GM12892 (cell line): ENCODE measurements at places on chromosomes 3 and 15.

DNA sequence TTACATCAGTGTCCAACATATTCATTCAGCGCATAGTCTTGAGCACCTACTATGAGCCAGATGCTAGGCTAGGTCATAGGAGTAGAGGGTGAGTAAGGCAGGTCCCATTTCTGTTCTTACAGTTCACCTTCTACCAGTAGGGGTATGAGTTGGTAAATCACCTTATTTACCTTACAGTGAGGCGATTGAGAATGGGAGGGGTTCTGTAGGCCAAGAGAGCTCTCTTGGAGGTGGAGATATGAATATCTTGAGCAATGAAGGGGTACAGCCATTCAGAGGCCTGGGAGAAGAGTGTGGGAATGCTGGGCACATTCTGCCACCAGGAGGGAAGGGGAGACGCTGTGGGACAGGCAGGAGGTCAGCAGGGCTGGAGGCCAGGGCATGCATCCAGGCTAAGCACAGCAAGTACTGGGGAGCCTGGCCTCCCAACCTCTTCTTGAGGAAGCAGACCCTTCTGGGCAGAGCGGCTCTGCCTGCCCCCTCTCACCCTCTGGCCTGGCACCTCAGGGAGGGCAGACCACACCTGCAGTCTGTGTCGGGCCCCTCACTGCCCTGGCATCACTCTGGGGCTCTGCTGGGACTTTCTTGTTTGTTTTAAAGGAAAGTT, 123.4 kb downstream of the EEFSEC start:
- no peak for DNase-seq

DNA sequence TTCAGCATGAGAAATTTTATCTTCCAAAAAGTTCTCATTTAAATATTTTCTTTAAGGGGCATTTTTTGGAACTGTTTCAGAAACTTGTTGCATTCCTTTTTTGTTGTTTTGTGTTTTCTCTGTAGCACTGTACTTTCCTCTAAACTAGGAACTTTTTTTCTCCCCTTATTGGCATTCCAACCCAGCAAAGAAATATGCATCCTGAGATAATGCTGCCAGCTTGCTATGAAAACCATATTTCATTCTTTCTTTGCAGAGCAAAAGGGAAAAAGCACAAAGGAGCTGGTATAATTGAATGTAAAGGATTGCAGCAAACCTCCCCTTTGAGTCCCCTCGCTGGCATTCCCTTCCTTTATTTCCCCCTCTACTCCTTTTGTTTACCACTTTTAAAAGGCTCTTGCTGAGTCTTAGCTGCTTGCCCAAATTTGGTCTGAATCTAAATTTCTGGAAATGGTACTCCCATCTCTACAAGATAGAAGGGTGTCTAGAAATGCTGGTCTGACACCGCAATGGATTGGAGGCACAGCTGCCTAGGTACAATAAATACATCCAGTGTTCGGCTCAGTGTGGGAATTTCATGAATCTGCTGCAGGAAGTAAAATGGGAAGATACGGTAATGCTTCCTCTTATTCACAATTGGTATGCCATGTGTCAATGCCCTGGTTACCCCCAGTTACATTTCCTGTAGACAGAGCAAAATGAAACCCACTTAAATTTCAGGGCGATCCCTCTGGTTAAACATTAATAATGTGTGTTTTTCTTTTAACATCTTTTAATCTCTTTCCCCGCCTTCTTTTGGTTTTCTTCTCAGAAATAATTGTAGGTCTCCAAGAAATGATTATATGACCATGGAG, 156.6 kb downstream of the MEIS2 start:
- DNase-seq = no peak

- no peak for DNase-seq
Observed at GRCh38 chr3:35757991-35758757, 118.8 kb downstream of the ARPP21 start.

DNA sequence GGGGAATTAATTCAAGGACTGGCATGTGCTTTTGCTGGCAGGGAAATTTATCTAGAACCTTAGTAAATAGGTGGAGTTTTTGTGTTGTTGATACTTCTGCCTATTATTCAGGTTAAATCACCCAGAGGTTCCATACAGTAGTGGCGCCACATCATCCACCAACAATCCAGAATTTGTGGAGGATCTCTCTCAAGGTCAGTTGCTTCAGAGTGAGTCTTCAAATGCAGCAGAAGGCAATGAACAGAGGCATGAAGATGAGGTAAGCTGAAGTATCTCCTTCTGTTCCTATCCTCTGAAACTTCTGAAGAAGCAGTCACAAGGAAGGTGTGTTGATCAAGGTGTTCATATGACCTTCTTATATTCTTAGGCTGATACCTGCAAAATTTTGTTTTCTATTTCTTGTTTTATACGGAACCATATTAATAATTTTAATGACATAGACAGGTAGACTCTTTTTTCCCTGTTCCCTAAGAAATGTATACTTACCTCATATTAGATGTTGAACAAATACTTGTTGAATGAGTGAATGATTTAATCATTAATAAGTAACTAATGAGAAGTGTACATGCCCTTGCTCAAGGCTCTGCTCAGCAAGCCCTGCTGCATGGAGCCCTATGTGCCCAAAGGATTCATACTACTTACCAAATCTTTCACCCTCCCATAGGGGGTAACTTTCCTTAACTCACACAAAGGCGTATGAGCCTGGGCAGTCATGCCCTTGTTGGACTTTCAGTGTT, 43.6 kb downstream of the HMG20A start:
- DNase-seq = no peak

DNA sequence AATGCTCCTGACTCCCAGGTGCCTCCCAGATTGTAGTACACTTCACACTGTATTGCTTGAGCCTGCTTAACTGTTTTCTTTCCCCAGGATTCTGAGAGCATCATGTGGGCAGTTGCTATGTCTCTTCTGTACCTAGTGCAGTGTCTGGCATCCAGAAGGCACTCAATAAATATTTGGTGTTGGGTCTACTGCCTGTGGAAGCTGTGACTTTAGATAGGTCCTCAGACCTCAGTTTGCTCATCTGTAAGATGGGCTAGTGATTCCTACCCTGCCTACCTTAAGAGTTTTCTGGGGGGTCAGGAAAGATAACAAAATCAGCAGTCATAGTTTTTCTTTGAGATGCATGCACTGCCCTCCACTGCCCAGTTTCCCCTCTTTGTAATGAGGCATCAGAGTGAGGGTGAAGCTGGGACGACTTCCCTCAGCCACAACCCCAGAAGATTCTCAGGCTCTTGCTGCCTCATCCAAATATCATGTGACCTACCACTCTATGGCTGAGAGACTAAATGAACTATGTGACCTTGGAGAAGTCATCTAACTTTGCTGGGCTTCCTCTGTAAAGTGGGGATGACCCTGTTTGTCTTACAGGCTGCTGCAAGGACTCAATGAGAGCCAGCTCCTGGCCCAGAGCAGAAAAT, 50.4 kb downstream of the ATP2B2 start:
- DNase-seq = no peak

GRCh38 chr3:32709346-32709745, 24.4 kb downstream of the CNOT10 start:
- no peak for DNase-seq

DNA sequence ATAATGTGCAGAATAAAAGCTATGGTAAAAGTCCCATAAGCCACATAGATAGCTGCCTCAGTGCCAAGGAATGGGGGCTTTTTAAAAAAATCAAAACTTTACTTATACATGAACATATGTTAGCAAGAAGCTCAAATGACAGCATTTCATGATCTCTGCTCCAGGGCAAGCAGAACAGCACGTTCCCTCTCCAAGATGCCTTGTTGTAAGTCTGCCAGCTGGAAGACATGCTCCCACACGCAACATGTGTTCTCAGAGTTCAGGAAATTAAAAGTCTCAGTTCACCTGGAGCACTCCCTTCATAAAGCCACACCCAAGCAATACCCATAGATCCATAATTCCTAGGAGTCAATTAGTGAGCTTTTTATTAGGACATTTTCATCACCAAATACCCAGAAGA, 52.2 kb downstream of the ABI3BP start:
- DNase-seq = no peak

GRCh38 chr3:87175732-87176131, 51.4 kb upstream of the CHMP2B start:
- no peak for DNase-seq

DNA sequence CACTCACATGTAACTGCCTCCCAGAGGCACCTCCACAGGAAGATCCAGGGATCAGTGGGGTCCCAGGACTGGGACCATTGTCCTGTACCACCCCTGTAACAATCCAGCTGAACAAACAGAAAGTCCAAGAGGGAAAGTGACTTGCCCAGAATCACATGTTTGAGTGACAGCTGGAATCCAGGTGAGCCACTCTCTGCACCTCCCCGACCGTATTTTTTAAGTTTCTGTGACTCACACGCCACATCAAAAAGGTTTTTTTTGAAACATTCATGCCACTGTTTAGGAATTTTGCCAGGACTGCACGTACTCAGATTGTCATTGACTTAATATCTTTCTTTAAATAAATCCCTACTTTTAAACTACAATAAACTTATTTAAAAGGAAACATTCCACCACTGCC, 9.8 kb upstream of the SLC6A1 start:
- no peak for DNase-seq

DNA sequence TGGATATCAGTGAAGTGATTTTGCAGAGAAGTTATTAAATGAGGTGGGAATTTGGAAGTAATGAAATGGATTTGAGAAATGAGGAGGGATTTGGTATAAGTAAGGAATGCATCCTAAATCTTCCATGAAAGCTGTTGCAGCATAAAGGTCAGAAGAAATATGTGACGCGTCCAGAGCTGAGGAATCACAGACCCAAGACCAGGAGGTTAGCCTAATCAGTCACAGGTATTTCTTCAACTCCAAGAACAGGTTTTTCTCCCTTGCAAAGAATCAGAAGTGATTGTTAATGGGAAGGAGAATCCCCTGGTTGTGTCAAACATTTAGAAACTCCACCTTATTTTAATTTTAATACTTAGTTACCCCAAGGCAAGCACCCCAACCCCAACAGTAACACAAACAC, 253.2 kb downstream of the MEX3B start:
- no peak for DNase-seq

DNA sequence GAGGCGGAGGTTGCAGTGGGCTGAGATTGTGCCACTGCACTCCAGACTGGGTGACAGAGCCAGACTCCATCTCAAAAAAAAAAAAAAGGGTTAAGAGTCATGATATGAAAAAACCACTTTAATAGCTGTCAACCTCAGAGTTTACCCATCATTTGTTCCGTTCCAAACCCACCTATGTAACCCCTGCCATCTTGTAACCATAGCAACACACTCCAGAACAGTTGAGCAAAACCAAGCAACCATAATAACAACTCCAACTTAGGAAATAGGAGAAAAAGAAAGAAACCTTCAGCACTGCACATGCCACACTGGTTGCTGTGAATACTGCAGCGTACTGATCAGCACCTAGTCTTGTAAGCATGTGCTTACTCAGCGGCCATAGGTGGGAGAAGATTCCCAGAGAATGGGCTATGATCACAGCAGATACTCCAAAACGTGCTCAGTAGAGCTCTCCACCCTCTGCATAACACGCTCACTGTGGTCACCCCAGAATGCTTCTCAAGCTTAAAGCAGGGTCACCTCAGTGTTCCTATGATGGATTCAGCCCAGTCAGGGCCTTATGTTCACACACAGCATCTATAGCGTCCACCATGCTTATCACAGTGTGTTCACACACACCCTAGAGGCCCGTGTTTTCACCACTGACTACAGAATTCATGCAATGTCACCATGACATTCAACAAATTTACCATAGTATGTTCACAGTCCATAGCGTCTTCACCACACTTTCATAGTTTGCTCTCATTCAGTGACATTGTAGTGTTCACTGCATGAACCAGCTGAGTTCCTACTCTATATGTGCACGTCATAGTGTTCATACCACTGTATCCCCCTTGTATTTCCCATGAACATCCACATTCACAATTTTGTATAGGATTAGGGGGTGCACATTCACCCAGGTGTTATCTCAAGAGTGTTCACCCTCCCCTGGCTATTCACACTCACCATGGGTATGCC, 6.5 kb upstream of the CILP start:
- no peak for DNase-seq

GRCh38 chr15:61155741-61156700, 73.1 kb downstream of the RORA start:
- DNase-seq = no peak
